SK-N-SH treated with all-trans-retinoic acid at 6 μM for 48 hours (cell line): ENCODE measurements at places on chromosomes 3 and 15.

DNA sequence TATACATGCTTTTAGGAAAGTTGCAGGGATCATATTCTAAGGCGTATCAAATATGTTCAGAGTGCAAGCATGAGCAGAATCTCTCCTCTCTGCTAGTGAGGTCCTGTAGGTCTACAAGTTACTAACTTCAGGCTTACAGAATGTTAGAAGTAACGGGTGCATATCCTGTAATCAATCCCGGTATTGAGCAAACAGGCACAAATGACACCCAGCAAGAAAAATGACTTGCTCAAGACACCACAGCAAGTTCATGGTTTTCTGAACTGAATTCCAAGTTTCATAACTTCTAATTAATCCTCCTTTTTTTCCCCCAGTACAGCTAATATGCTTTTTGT lies 353.9 kb upstream of the TPRG1 start:
- no peak for ATAC-seq

DNA sequence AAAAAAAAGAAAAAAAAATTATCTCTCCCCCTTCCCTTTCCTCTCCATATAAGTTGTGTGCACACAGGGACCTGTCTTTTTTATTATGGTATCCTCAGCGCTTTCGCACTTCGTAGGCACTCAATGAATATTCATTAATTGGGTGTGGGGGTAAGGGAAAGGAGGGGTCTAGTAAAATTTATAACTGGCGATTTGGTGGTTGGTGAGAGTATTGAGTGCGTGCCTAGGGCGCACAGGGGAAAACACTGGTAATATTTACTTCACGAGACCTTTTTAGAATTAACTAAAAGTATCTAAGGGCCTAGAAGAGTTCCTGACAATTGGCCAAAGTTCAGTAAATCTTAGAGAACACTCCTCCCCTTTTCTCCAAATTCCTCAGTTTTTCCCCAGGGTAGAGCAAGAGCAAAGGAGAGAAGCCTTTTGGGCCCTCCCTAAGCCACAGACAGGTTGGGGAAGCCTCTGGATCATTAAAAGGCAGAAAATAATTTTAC lies 25.7 kb downstream of the TYRO3 start:
- no peak for ATAC-seq

DNA sequence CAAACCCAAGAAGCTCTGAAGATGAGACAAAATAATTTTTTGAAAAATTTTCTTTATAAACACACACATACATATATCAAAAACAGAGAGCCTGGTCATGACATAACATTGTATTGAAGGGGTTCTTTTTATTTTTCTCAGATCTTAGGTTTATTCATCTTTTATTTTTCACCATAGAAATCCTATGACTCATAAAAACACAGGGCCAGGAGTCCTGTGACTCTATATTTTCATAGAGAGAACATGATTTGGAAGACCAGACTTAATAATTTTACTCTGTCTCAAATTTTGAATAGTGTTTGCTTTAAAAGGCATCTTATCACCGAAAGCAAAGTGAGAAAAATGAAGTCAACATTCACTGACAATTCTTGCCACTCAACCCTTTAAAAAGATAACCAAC lies 57.7 kb downstream of the SUCNR1 start:
- peak; percentile 33 for ATAC-seq

GRCh38 chr3:39519554-39520288 lies 52.2 kb downstream of the MOBP start:
- ATAC-seq: peak; percentile 78

DNA sequence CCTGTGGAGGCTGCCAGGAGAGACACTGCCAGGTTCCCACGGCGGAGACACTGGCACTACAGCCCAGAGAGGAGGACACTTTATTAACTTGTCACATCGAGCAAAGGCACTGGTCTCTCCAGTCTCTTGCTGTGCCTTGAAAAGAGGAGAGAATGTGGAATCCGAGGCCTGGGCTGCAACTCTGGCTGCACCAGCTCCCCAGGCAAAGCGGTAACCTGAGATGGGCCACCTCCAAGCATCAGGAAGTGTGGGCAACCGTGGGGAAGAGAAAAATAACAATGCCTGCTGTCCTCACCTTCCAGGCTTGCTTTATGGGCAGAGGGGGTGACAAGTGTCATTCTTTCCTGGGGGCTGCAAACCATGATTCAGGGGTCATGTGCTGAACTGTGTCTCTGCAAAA lies 91.6 kb upstream of the RGMA start:
- ATAC-seq: no peak

DNA sequence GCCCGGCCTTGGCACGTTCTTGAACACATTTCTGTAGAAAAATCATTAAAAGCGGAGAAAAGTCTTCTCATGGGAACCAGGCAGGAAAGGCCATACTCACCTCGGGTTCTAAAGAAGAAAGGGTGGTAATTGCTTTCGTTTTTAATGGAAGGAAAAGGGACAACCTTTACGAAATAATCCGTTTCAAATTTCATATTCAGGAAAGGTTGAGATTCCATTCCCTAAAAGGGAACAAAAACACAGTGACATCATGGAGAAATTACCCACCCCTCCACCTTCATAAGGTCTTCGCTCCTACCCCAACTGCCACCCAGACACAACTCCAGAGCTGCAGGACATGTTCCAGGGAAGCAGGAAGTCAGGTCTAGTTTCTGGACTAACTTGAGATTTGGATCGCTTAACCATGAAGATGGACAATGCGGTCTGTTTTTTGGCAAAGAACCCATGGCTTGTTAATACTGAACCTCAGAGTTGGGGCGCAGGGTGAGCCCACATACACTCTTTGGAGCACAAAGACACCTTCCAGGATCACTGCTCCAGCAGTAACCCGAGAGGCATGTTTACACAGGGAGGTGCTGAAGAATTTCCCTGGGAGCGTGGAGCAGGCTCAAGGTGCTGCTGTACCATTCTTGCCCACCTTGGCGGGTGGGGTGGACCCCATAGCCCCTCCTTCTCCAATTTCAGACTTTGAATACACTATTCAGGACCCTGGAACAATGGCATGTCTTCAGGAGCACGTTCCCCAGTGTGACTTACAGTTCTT lies 49.2 kb downstream of the SPATA12 start:
- ATAC-seq: no peak

- ATAC-seq: peak; percentile 29; the same call in 2 of the 3 replicates
These were observed 64.5 kb downstream of the LRTM1 start for GRCh38 chr3:54863366-54863765.

DNA sequence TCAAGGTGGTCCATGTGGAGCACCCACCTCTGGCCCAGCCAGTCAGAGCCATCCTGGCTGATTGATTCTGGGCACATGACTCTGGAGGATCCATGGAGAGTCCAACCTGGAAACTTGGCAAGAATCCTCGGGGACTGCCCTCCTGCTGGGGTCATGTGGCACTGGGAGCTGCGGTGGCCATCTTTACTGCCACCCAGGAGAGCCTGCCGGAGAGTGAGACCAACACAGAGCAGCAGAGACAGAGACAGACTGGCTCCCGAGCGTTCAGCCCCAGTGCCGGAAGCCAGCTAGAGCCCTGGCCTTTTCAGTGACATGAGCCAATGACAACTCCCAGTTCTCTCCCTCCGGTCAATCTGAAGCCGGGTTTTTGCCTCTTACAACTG lies 11.5 kb upstream of the GATA2 start:
- no peak for ATAC-seq

DNA sequence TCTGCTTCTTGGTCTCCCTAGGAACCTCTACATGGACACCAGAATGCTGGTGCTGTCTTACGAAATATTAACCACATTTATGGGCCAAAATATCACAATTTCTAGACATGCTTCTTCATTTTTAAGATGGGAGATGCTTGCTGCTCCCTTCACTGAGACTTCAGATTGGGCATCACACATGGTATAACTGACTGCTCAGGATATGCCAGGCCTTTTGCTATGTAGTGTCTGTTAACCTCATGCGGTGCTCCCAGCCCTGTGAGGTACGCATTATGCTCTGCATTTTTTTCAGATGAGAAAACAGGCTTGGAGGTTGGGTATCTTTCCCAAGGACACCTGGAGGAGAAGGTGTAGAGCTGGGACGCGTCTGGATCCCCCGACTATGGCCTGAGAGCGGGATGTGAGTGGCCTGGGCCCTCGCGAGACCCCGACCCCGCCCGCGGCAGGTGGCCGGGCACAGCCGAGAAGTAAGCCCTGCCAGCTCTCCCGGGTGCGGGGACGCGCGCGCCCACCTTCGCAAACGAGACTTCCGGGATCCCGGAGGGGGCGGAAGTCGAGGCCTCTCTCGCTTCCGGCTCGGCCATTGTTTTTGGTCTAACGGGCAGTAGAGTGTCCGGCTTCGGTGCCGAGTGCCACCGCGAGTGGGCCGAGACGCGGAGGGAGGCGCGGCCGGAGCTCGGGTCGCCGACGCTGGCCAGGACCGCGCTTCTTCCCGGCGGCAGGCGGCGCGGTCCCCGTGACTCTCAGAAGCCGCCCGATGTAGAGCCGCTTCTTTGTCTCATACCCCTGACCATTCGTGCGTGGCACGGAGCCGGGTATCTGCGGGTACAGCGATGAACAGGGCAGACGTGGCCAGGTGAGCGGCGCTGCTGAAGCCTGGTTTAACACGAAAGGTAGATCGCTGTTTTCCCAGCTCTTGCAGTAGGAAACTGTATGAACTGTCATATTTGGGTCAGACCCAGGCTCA lies at the start of gene ZKSCAN7:
ZKSCAN7 (plus strand) TSS at position 568 of the 967 bp plus-strand sequence. CDS start 1,855 bp downstream, outside the sequence.
- peak; percentile 92 for ATAC-seq

DNA sequence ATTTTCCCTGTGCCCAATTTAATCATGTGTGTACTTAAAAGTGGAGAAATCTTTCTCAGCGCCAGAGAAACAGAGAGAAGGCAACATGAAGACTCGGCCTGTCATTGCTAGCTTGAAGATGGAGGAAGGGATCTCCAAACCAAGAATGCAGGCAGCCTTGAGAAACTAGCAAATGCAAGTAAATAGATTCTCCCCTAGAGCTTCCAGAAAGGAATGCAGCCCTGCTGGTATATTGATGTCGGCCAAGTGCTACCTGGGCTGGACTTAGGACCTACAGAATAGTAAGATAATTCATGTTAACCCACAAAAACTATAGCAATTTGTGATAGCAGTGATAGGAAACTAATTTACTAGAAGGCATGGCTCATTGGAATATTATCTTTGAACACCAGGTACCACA lies 150.9 kb upstream of the ABI3BP start:
- no peak for ATAC-seq

DNA sequence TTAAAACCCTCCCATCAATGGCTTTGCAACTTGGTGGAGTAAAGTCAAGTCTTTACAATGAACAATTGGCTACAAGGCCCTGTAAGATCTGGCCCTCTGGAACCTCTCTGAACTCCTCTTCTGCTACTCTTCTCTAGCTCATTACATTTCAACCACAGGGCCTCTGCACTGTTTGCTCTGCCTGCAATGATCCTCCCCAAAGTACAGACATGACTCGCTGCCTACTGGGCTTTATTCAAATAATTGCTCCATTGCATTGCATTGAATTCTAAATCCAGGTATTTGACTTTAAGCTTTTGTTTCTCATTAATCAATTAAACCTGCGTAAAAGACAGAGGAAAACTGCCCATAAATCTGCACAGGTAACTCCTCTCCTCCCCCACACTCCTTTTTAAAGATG lies 96.7 kb downstream of the CD47 start:
- no peak for ATAC-seq

DNA sequence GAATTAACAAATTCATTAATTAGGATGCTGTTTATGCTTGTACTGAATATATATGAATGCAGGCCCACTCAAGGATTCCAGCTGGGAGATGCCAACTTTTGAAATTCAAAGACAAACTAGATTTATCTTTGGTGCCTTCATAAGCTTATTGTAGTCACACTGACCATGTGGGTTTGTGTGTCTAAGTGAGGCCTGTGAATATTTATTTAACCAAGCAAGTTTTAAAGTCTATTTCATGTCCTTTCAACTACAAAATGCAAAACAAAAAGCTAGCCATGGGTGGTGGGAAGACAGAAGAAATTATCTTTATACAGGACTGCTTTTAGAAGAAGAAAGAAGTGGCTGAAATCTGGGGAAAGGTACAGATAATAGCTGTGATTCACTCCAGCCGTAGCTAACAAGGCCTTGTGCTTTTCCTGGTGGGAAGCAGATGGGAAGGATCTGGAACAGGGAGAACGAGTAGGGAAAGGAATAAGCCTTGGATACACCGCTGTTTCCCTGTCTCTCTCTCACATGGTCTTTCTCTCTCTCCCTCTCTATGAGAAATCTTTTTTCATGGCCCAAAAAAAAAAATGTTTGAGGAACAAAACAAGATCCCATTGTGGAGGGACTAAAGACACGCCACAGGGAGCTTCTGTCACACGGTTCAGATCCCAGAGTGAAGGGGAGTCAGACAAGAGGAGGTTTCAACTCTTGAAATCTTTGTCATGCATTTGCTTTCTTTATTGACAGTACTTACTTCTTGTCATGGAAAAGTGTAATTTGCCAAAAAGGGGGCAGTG lies 225.5 kb downstream of the RORA start:
- no peak for ATAC-seq

DNA sequence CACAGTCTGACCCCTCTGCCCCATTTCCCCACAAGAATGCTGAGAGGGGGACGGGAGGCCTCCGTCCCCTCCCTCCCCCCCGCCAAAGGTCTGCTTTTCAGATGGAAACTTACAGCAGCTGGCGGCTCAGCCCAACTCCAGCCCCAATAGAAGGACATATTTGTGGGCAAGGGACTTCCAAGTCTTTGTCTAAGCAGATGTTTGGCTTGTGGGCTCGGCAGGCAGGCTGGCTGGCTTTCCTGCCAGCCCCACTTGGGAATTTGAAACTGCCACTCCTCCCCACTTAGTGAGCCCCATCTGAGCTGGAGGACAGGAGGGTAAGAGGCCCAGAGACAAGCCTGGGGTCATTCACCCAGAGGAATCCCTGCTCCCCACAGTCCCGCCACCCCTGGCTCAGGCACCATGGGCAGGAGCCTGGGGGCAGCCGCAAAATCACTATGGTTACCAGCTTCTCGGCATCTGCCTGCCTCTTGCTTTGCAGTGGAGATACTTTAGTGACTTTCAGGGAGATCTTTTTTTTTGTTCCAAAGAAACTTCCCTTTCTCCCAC lies 53.6 kb downstream of the LMCD1 start:
- ATAC-seq: peak; percentile 62

DNA sequence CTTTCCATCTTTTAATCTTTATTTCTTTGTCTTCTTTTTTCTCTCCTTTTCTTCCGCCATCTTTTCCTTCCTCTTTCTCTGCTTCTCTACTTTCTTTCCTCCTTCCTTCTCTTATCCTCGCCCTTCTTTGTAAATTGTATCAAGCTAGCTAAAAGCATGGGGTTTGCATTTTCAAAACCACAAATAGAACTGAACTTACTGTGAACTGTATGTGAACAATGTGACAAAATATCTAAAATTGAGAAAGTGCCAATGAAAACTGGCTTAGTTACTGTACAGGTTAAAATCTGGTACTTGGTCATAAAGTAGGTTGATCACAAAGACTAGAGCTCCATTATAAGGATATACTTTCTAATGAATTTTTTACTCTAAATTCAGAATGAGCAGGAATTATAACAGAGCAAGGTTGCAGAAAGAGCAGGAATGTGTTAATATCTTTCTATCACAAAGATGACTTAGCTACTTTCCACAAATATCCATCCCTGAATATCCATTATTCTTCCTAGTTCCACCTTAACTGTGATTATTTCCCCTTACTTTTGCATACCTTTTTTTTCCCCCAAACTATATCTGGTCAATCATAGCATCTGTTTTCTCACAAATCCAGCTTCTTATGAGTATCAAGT lies 122.4 kb downstream of the LSAMP start:
- no peak for ATAC-seq
